ENCODE measurements at places on chromosomes 1 and 21.

GRCh38 chr1:43327549-43328292 lies 9.9 kb upstream of the MPL start:
- DNase-seq = no peak

- no peak for DNase-seq
These were observed 31.0 kb downstream of the PAX7 start for GRCh38 chr1:18661404-18662285.

- DNase-seq = no peak
These were observed 68.0 kb downstream of the CACHD1 start for GRCh38 chr1:64537942-64538341.

DNA sequence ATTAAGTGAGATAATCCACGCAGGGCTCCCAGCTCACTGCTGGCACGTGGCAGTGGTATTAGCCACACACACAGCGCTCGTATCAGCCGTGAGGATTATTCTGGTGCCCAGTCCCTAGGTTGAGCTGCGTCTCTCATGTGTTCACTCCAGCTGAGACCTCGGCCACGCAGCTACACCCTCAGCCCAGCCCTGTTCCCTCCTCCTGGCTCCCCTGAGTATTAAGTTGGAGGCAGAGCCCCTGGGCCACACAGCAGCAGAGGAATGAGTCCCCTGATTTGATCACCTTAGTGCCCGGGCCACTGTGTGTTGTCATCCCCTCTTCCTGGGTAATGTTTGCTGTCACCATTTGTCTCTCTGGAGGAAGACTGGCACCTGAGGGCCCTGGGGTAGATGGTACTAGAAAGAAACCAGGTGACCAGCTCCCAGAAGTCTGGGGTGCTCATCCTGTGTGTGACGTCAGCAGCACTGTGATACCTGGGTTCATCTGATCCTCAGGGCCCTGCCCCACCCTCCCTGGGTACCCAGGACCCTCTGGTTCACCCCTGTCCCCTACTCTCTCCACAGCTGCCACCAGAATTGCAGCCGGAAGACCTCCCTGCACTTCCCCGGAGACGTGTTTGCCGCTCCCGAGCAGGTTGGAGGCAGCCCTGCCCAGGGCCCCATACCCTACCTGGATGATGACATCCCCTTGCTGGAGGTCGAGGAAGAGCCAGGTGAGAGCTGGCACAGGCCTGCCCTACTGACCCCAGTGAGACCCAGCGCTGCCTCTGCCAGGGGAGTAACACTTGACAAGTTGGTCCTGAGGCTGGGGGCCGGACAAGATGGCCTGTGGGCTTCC lies 40.1 kb downstream of the DISP3 start:
- no peak for DNase-seq

DNA sequence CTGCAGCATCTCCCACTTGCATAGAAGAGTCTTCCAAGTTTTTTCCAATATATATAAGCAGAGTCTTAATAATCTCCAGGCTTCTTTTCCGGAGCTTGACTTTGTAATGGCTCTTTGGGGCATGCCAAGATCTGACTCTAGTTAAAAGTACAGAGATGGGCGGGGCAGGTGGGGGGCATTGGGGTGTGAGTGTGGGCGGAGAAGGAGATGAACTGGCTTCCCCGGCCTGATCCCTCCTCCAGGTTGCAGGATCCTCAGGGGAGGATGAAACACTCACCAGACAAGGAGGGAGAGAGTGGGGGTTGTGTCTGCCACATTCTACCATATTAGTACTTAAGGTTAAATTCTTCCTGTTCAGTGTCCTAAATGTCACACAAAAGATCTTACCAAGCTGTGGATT lies 23.0 kb downstream of the S100A10 start:
- DNase-seq = no peak

DNA sequence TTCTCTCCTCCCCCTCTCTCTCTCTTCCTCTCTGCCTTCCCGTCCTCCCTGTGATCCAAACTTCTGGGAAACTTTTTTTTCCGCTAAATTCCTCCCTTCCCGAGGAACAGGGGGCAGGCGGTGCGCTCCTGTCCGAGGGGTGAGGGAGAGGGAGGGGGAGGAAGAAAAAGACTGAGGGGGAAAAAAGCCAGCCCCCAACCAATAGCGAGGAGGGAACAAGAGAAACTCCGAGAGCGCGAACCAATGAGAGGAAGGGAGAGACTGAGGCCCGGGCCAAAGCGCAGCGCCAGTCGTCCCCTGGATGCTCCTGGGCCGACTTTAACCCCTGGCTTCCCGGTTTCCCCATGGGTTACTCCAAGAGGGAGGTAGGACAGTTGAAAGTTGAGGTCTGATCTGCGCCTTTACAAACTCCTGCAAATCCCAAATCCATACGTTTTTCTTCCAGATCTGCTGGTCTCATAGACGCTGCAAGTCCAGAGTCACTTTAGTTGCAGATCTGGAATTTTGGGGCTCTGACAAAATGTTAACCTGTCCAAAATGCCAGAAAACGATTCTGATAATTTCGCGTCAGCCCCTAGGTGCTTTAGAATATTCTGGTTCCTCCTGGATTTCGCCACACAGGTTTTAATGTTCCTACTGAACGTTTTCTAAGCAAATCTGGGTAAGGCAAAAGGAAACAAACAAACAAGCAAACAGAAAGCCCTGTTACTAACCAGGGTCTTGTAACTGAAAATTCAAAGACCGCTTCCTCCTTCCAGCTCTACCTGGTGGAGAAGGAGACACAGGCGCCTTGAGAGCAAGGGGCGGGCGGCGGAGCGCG lies at the start of gene TBX15:
TSS of gene TBX15 (minus strand) at position 158 of the 820 bp plus-strand sequence. CDS start 548 bp downstream, outside the sequence.
- DNase-seq = no peak

- DNase-seq = no peak
These were observed 85.2 kb upstream of the VAV3 start for GRCh38 chr1:108050158-108050557.

- peak; percentile 47 for DNase-seq
These were observed 745 bp downstream of the MAGI3 start for GRCh38 chr1:113390871-113391648.

DNA sequence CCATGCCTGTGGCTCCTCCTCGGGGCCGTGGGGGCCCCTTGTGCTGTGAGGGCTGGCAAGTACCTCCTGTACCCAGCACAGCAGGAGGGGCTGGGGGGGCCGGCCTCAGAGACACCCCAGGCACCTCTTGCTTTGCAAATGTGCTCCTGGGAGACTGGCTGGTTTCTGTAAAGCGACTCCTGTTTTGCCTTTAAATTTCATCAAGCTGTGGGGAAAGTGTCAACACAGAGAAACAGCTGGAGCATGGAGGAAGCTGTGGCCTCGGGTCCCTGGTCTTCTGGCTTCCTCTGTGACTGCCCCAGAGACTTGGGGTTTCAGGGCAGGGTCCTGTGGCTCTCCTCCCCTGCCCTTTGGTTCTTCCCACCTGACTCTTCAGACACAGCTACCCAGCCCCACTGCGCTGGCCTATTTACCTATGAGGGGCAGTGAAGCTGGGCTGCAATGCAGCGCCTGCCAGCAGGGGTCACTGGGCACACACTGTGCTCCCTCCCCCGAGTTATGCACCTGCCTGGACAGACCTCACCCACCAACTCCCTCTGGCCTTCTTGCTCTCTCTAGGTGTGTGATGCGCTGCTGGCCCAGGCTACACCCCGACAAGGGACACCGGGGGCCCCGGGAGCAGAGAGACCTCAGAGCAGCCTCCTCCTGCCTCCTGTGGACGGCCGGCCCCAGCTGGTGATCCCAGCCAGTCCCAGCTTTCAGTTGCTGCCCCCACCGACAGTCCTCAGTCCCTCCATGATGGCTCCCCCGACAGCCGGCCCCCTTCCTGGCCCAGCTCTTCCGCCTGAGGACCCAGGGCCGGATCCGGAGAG lies 17.6 kb upstream of the PEX10 start:
- DNase-seq = no peak

- no peak for DNase-seq
These were observed 7.6 kb upstream of the DDI2 start for GRCh38 chr1:15609631-15610030.

GRCh38 chr21:31198575-31198974 lies 145.5 kb downstream of the TIAM1 start:
- no peak for DNase-seq

GRCh38 chr1:34060901-34061415 lies 104.1 kb downstream of the CSMD2 start:
- DNase-seq = no peak

GRCh38 chr1:3472088-3472850 lies 17.8 kb downstream of the ARHGEF16 start:
- no peak for DNase-seq

DNA sequence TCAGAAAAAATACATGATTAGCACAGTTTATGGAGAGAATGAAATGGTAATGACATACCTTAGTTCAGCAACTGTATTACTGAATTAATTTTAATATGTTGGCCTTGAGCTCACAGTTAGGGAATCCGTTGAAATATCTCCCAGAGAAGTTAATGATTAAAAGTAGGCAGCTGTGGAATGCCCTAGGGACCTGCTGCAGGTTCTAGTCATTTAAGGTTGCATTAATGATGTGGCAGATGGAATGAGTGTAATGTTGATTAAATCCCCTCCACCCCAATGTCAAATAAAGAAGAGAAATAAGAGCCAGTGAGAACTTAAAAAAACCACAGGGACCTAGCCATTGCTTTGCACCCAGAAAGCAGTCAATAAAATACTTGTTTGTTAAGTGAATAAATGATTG lies 40.3 kb upstream of the TRIM45 start:
- DNase-seq = no peak

DNA sequence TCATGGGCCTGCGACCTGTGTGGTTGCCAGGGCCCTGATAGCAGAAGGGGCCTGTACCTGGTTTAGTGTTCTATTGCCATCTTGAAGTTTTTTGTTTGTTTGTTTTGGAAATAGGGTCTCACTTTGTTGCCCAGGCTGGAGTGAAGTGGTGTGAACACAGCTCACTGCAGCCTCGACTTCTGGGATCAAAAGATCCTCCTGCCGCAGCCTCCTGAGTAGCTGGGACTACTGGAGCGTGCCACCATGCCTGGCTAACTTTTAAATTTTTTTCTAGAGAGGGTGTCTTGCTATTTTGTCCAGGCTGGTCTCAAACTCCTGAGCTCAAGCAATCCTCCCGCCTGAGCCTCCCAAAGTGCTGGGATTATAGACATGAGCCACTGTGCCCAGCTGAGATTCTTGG lies 72.9 kb downstream of the UBE2T start:
- DNase-seq = no peak

GRCh38 chr21:36966066-36966820 lies at the start of gene HLCS:
Gene HLCS (minus strand): TSS chr21:36966669. CDS start chr21:36966638, 31 bp downstream.
- DNase-seq = peak; percentile 69

DNA sequence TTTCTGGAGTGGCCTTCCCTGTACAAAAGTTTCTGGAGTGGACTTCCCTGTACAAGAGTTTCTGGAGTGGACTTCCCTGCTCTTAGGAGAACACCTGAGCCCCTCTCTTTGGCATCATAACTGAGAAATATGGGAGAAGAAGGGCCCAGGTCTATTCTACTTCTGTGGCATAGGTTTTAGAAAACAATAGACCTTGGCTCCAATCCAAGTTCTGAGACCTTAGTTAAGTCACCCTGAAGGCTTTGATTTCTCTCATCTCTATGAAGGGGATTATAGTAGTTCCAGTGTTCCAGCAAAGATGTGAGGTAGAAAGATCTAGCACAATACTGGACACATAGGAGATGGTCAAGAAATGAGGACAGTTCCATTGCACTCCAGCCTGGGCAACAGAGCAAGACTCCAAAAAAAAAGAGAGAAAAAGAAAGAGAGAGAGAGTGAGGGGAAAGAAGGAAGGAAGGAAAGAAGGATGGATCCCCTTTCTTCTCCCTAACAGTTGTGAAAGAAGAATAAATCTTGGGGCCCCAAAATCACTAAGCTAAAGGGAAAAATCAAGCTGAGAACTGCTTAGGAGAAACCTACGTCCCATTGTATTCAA lies 13.3 kb upstream of the EIF4G3 start:
- DNase-seq = no peak

GRCh38 chr1:211910913-211911485 lies 80.4 kb upstream of the LPGAT1 start:
- DNase-seq = no peak

DNA sequence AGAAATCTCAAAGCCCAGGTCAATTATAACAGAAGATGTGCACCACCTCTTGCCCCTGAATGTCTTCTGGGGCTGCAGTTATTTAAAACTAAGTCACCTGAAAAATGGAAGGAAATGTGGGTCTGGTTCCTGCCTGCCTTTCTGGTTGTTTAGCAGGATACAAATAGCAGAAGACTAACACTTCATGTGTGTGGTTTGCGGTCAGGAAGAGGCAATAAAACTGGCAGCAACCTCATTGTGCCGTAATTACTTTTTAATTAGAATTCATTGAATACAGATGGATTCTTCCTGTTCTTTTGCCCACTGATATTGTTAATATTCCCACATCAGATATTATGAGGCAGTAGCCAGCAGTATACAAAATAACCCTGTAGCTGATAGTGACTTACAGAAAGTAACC lies 345.7 kb downstream of the ZNF326 start:
- DNase-seq = no peak

DNA sequence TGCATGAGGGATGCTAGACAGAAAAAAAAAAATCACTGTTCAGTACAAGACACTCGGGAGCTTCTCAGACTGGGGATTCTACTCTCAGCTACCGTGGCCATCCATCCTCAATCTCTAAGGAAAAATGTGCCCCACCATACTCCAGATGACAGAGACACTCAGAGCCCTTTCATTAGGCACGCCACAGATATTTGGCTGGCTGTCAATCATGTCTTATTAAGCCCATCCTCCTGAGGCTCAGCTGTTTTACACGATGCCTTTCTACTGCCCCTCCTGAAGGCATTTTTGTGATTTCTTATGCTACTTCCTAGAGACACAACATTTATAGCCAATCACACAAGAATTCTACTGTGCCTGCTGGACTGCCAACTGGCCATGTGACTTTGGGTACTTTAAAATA lies 92.9 kb downstream of the KIF14 start:
- no peak for DNase-seq

DNA sequence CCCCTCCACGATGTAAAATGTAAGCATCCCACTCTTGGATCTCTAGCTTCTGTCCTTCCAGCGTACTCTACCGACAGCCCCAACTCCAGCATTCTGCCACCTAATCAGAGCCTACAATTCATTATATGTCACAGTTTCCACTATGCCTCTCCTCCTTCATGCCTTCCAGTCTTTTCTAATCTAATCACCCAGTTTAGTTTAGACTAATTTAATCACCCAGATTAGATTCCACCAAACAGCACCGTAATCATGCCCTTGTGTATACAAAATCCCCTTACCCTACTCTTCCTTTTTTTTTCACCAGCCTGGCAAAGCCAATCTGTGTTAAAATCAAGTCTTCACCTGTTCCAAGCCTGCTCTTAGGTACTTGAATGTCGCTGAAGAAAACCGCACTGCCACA lies 49.8 kb upstream of the KANK4 start:
- DNase-seq = no peak

- DNase-seq = no peak
These were observed 20.9 kb downstream of the EPB41 start for GRCh38 chr1:28935293-28935692.

Data from stimulated activated CD4-positive, alpha-beta T cell treated with anti-CD3 and anti-CD28 coated beads, Interleukin-2, amount 100 ng/mL, for 24 hours (primary cell).